ENCODE measurements at places on chromosomes 3 and 15.

DNA sequence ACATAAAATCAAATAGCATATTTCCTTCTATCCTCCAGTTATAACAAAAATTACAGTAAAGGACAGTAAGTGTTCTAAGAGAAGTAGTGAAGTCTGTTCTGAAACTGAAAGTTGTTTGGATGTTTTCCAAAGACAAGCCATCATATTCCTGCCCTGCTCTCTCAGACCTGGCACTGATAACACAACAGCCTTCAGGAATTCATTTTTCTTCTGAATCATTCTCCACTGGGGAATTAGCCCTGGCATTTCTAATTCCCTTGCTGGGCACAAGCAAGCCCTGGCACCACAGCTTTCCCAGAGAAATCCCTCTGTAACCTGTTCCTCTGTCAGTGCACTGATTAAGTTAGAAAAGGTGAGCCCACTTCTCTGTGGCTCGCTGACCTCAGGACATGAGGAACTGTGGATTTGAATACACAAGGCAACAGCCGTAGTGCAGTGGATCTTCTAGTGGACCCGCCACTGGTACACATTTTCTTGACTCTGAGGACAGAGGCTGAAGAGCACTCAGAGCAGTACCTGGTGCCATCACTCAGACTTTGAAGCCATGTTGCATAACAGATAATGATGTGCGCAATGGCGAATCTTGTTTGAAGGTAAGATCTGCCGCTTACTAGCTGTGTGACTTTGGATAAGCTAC is 61.6 kb downstream of the WWTR1 start:
- no peak for DNase-seq

DNA sequence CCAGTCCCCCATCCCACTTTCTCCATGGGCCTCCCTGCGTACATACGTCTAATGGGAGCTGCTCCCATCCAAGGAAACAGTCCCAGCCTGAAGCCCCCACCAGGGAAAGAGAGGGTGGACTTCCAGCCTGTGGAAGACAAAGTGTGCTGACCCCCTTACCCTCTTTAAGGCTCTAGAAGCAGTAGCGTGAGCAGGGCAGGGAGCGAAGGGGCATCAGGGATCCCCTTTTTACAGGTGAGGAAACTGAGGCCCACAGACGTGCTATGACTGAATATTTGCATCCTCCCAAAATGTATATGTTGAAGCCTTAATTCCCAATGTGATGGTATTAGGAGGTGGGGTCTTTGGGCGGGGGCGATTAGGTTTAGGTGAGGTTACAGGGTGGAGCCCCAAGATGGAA is 83.4 kb downstream of the TOP2B start:
- no peak for DNase-seq

DNA sequence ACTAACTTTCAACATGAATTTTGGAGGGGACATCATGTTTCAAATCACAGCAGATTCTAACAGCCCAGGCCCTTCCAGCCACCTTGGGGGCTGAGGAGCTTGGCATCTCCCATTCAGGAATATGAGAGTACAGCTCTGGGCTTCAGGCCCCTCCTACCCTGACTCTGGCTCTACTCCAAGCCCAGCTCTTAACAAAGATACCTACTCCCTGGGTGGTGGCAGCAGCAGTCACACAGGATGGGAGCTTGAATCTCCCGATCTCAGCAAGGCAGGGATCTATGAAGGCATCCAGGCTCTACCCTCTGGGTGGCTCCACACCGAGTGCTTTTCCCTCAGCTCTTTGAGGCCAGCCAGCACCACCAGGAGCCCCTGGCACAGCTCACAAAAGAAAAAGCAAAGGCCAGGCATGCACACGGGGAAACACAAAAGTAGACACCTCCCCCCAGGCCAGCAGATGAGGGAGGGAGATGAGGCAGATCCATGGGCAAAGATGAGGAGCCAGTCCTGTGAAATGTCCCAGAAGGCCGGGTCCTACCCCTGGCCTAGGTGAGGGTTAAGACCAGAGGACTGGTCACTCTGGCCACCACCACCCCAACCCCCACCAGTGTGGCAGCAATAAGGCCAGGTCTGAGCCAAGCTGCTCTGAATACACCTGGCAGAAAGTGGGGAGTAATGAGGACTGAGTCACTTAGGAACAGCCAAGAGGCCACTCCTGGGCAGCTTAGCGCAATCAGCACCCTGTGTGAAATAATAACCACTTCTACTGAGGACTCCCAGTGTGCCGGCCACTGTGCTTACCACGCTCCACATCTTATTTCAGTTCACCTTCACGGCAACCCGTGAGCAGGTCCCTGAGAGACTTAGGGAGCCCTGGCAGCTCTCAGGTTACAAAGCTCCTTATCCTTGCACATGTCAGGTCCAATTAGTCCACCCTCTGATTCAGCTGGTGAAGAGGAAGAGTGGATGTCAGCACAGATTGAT is 24.3 kb downstream of the PLA2G4F start:
- no peak for DNase-seq

- DNase-seq, result no peak
Measured at GRCh38 chr3:127427156-127427555, 139.3 kb upstream of the PRR20G start.

DNA sequence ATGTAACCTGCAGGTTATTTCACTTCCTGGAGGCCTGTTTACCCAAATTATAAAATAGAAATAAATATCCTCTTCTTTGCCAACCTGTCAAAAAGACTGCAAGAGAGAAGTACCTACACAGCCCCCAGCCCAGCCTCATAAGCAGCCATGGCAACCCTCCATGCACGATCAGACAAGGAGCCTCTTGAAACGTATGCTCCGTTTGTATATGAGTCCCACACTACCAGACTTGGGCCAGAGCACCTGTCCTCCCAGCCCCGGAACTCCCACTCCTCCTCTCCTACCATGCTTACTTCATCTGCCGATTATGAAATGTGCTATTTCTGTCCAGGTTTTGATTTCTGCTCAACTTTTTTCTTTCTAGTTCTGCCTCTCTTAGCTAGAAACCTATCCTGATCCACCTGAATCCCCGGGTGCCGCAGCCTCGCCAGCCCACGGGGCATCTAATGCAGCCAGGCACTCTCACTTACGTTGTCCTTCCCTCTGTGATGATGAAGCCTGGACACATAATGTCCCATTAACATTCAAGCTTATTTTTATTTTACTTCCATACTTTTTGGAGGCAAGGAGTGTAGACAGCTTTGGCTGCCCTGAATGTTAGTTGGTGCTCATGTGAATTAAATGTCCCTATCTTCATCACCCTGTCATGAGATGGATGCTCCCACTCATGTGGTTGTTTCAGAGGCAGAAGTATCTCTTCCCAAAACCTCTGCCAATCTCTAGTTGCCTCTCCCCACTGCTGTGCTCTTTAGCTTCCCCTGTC is 73.8 kb downstream of the MB21D2 start:
- DNase-seq, result no peak

- DNase-seq, result no peak
Measured at GRCh38 chr3:61005591-61005990, 245.7 kb downstream of the FHIT start.

DNA sequence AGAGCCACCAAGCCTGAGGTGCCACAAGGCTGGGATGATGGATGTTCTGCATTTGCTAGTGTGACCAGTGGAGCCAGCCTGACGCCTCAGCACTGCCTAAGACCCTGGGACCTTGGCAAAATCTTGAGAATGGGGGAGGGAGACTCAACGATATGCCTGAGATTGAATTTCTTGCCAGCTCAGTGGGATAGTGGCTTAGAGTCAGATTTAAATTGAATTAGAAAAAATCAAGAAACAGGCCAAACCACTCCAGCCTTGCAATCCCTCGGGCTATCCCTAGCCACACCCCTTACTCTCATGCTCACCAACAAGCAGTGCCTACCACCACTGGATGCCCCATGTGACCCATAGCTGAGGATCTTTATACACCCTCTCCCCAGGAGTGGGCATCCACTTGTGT is 18.7 kb upstream of the PDE8A start:
- no peak for DNase-seq

DNA sequence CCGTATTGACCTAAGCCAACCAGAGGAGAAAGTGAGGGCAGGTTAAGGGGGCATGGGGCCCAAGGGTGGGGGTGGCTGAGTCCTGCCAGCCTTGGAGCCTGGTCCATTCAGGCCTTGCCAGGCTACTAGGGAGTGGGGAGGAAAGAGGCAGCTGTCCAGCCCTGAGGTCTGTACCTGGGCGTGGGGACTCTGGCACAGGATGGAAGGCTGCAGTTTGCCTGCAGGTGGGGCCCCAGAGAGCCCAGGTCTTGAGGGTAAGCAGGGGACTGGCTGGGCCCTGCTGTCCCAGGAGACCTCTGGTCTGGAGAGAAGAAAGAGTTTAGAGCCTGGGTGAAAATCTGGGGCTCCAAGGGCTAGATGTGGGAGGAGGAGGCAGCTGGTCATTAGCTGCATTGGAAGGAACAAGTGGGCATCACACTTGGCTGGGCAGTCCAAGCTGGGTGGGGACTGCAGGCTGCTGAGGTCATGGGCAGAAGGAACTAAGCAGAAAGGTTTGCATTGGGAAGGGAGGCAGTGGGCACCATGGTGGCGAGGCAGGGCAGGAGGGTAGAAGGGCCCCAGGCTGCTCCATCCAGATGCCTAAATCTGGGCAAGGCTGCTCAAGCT is 108.4 kb downstream of the OXNAD1 start:
- no peak for DNase-seq

DNA sequence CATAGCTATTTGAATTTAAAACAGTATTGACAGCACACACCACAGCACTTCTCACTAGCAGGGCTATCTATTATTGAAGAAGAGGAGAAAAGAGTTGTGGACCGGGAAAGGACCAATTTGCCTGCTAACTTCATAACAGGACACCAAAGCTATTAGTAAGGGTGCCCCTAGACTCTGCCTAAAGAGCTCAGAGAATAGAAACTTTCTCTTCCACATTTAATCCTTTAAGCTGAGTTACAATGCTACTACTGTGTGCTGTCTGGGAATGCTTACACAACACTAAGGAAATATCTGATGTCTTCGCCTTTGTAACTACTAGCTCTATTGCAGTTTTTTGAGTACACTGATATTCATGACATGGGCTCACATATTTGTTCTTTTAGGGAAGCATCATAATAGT is 13.5 kb upstream of the AADAC start:
- DNase-seq, result no peak

DNA sequence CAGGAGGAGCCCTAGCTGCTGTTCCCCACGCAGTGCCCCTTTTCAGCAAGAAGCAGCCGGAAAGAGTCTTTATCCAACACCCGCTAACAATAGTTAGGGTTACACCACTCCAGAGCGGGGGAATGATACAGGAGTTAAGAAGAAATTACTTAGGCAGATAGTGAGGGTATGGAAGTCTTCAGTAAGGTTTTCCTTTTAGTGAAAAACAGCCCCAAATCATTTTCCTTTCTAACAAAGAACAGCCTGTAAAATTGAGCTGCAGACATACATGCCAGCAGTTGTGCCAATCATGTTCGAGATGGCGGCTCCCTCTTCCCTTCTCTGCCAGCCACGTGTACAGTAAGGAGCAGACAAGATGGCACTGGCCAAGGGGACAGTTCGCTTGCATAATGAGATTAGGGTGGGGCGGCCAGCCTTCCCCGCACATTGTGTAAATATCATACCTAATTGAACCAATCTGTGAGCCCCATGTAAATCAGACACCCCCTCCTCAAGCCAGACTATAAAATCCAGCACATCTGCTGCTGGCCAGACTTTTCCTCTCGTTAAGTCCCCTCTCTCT is 18.5 kb upstream of the SENP5 start:
- DNase-seq, result no peak

GRCh38 chr3:142259359-142259758 is 34.0 kb upstream of the GK5 start:
- no peak for DNase-seq

- no peak for DNase-seq
Measured at GRCh38 chr15:67409175-67409574, 111.8 kb upstream of the C15orf61 start.

GRCh38 chr3:110598847-110599490 is 472.6 kb upstream of the NECTIN3 start:
- DNase-seq, result no peak

DNA sequence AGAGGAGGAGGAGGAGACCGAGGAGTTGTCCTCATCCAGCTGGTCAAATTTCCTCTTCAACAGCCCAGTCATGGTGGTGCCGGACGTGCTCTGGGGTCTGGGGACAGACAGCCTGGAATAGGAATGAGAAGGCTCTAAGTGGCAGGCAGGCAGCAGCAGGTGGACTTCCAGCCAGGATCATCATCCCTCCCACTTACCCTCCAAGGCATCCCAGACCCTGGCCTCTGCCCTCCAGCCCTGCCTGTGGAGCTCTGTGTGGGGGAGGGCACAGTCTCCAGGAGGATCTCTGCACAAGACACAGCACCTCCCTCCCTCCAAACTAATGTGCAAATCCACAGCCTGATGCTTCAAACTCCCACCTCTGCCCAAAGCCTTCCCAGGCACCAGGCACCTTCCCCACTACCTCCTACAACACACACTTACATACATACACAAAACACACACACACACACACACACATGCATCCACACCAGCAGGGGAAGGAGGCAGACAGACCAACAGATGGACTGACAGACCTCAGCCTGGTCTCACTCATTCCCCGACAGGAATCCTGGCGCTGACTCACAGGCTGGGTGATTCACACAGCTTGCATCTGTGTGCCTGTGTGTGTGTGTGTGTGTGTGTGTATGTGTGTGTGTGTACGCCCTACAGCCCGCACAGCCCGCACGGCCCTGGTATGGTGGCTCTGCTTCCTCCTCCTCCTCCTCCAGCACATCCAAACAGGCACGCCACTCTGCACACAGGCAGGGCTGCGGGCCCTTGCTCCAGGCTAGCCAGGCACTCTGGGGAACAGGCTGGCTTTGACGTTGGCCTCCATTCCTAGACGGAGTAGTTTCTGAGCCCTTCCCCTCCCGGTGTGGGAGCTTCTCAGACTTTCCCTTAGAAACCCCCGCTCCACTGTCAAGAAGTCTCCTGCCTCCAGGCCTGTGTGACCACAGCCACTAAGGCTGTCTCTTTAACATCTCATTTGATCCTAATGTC is 6.5 kb downstream of the CSRNP1 start:
- DNase-seq, result peak; percentile 86

DNA sequence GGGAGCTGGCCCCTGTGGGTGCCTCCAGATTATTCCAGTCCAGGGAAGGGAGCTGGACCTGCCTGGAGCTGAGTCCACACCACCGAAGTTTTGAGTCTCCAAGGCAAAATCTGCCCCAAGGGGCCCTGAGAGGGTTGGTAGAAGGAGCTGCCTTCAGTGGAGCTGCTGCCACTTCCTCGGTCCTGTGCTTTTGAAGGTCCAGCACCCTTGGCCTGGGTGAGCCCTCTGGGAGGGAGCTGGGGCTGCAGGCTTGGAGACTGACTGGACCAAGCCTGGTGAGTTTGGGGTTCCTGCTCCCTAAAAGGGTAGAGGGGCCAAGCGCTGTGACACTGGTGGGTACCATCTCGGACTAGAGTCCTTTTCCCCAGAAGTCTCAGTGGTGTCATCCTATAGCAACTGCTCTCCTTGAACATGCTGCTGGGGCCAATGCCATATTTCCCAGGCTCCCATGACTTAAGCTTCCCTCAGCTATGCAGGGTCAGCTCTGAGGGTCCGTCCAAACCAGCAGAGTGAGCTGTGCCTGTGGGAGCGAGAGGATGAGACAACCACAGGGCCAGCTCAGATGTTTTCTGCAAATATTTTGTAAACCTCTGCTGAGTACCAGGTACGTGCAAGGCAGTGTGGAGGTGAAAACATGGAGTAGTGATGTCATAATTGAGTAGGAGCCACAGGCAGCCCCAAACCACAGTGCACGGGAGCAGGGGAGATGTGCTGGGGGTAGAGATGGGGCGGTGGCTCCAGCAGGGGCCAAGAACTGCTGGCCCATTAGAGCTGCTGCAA is 96.0 kb downstream of the ABHD5 start:
- DNase-seq, result no peak

- no peak for DNase-seq
Measured at GRCh38 chr15:74470631-74471395, 9.9 kb upstream of the UBL7 start.

GRCh38 chr3:46709721-46710120 is 7.9 kb downstream of the PRSS50 start:
- DNase-seq, result no peak

All from activated CD4-positive, alpha-beta T cell treated with anti-CD3 and anti-CD28 coated beads for 48 hours (primary cell).